ENCODE measurements at places on chromosomes 1 and 21.

DNA sequence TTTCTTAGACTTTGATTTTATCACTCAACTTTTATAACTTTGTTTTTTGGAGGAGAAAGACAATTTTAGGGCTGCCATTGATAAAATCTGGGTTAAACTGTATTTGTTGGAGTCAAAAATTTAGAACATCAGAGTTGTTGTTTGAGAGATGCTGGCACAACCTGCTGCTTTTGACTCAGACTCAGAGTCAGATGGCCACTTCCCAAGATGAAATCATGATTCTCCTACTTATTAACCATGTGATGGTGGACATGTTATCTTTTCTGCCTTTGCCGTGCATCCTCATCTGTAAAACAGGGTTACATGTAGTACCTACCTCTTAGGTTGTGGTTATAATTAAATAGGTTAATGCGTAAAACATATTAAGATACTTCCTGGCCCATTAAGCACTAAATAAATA, 71.2 kb downstream of the PLA2G4A start:
- no peak for DNase-seq

GRCh38 chr21:45887788-45888187, 93.8 kb upstream of the COL6A1 start:
- DNase-seq, result no peak

DNA sequence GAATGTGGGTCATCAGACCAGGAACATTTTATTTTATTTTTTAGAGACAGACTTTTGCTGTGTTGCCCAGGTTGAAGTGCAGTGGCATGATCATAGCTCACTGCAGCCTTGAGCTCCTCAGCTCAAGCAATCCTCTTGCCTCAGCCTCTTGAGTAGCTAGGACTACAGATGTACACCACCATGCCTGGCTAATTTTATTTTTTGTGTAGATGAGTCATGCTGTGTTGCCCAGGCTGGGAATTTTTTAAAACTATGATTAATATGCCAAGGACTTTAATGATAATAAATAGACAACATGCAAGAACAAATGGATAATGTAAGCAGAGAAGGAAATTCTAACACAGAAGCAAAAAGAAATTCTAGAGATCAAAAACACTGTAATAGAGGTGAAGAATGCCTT, 142.4 kb downstream of the AK5 start:
- DNase-seq, result no peak

DNA sequence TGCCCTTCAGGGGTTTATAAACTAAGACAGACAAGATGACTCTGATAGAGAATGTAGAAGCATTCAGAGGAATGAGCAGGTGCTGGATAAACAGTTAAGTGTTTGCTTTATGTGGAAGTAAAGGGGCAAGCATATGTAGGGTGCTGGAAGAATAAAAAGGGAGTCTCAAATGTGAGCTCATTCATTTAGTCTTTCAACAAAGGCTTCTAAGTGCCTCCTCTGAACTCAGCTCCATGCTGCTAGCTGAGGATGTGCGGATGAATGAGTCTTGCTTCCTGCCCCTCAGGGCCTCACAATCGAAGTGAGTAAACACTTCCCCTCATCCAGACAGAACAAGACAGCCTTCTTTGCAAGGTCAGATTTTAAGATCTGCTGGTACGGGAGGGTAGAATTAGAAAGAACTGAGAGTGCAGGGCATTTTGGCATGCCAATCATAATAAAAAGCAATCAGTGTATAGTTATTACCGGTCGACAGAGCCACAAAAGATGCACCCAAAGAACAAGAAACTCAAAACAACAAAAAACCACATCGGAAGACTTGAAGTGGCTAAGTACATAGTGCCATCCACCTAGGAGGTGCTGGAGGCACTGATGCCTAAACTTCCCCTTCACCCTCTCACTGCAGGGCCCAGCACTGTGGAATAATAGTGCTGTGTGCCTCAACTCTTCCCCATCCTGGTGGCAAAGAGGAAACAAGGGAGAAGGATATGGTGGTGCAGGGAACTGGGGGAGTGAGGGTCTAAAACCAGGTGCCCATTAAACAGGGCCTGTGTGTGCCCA, 69.8 kb downstream of the TNR start:
- no peak for DNase-seq

DNA sequence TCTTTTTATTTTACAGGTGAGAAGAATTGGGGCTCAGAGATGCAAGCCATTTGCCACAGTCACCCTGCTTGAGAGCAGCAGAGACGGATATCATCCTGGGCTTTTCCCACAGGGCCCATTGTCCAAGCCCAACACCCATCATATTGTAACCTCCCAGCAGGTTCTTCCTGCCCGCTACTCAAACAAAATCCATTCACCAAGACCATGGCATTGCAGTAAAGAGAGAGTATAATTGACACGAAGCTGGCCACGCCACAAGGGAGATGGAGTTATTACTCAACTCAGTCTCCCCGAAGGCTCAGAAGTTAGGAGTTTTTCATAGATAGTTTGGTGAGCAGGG, 60.9 kb upstream of the KLHDC7A start:
- DNase-seq, result no peak

DNA sequence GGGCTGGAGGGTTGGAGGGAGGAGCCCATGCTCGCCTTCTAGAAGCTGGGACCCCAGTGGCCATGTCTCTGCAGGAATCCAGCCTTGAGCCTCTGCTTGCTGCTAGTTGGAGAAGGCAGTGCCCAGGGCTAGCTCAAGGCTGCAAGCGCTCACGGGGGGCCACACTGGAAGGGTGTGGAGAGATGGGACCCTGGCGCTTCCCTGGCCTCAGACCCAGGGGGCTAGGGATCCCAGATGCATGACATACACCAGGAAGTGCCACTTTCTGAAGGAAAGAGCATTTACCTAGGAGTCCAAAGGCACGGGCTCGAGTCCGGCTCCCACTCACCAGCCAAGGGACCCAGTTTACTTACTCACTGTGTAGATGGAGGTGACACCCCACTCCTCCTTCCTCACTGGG, 32.6 kb downstream of the NENF start:
- DNase-seq, result no peak

- DNase-seq, result no peak
These were observed 60.1 kb upstream of the CYP2J2 start for GRCh38 chr1:59986516-59987310.

DNA sequence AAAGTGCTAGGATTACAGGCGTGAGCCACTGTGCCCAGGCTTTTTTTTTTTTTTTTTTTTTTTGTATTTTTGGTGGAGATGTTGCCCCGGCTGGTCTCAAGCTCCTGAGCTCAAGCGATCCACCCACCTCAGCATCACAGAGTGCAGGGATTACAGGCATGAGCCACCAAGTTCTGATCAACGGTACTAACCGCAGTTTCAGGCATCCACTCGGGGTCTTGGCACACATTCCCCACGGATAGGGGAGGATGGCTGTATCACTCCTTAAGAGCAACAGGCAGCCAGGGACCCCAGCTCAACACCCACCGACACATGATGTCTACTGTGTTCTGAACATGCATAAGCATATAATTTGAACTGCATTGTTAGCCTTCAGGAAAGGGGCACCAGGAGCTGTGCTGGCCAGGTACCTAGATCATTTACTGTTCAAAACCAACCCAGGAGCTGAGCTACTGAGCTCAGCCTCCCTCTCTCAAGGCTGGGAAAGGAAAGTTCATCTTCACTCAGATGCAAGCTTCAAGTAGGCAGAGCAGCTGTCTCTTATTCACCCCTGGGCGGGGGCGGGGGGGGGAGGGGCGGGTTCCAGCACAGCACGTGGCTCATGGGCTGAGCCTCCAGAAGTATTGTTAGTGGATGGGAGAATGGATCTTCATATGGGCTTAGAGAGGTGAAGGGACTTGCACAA, 24.7 kb downstream of the CAPZB start:
- no peak for DNase-seq

DNA sequence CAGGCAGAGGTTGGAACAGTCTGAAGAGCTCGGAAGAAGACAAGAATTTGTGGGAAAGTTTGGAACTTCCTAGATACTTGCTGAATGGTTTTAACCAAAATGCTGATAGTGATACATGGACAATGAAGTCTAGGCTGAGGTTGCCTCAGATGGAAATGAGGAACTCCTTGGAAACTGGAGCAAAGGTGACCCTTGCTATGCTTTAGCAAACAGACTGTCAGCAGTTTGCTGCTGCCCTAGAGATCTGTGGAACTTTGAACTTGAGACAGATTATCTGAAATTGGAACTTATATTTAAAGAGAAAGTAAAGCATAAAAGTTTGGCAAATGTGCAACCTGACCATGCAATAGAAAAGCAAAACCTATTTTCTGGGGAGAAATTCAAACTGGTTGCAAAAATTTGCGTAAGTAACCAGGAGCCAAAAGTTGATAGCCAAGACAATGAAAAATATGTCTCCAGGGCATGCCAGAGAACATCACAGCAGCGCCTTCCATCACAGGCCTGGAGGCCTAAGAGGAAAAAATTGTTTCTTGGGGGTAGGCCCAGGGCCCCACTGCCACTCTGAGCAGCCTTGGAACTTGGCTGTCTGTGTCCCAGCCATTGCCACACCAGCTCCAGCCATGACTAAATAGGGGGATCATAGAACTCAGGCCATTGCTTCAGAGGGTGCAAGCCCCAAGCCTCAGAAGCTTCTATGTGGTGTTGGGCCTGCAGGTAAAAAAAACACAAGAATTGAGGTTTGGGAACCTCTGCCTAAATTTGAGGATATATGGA, 675.3 kb downstream of the LTN1 start:
- no peak for DNase-seq

GRCh38 chr1:178921499-178921898, 50.6 kb upstream of the ANGPTL1 start:
- DNase-seq, result no peak

DNA sequence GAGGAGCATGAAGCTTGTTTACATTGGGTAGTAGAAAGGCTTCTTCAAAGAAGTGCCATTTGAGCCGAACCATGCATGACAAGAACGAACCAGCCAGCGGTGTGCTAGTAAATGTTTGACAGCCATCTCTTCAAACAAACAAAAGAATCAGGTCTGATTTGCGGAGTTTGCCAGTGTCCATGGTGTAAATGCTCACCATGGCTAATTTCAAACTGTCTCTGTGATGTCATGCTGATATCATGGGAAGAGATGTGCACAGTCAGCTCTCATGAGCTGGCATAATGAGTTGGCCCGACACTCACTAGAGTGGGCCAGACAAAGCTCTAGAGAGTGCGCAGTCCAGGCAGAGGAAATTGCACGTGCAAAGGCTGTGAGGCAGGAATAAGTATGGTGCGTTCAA, 101.1 kb downstream of the KAZN start:
- no peak for DNase-seq

DNA sequence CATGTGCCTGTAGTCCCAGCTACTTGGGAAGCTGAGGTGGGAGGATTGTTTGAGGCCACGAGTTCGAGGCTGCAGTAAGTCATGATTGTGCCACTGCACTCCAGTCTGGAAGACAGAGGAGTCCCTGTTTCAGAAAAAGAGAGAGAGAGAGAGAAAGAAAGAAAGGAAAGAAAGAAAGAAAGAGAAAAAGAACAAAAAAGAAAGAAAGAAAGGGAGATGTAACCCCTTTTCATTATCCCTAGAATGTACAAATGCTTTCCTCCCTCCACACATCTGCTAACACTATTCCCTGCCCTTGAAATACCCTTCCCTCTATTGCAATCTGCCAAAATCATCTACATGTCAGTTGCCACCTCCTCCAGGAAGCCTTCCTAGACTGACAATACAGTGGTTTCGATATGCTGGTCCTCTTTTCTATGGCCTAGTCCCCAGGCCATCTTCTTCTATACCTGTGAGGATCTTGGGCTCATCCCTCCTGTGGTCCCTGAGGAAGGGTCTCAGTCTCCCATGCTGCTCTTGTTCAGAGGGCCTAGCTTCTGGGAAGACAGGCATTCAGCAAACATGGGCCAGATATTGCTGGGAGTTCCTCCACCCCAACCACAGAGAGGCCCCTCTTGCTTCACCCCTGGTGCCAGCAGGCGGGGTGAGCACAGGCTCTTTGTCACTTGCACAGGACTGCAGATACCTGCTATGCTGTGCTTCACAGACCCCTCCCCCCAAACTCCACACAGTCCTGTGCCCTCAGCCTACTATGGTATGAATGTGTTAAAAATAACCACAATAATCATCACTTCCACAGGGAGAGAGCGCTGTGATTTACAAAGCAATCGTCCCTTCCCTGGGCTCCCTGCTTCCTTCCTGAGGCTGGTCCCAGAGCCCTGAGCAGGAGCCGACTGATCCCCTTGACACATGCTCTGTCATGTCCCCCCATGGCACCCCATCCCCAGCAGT, 14.1 kb downstream of the ADGRB2 start:
- DNase-seq, result no peak

GRCh38 chr21:14690886-14691285, 144.8 kb upstream of the SAMSN1 start:
- no peak for DNase-seq

- no peak for DNase-seq
These were observed 1.7 kb upstream of the KRTAP7-1 start for GRCh38 chr21:30831194-30831765.

DNA sequence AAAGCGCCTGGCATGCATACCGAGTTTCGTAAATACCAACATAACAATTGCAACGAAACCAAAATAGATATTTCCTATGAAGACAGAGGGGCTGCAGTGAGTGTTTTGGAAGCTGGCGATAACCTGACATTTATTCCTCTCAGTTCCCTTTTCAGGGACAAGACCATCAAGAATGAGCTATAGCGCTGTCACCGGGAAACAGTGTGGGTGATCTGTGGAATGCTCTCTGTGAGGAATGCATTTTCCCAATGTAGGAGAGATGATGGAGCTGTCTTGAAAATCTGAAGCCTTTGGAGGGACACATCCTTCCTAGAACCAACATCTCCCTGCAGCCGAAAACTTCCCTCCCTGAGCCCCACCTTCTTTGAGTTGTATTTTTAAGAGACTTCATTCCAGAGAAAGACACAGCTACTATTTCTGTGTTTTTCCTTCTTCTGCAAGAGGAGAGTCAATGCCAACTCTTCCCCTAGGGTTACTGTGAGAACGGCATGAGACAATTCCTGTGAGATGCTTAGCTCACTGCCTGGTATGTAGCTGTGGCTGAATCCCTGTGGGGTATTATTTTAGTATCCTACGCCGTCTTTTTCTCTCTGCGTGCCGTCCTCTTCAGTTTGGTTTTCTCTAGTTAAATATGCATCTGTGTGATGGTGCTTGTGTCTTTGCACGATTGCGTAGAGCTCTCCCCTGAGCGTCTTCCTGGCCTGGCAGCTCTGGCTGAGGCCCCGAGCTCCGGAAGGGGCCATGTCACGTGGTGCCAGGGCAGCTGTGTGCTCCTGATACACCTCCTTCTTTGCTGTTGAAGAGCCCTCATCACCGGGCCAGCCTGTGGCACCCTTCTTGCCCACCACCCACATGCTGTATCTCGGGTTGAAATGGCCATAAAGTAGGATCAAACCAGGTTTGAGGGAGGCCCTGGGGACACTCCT, 45.2 kb downstream of the AJAP1 start:
- DNase-seq, result no peak

GRCh38 chr21:29637134-29637533, 302.7 kb downstream of the GRIK1 start:
- no peak for DNase-seq

GRCh38 chr1:222124602-222125001, 382.7 kb upstream of the DUSP10 start:
- DNase-seq, result no peak

- DNase-seq, result no peak
These were observed 4.4 kb downstream of the CD53 start for GRCh38 chr1:110877364-110877763.

DNA sequence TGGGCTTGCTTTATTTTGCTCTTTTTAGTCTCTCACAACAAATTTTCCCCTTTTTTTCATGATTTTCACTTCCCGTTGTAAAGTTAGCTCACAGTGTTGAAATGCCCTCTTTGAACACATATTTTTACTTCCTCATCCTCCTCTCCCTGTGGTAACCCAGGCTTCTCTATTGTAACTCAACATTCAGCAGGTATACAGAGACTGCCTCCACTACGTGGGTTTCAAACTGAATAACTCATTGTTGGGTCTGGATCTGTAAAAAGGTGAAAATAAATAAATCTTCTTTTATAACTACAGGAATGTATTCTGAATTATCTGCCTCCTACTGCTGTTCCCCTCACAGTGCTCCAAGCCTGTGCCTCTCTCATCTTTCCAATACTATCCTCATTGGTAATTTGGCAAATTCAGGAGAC, 166.4 kb downstream of the RUNX1 start:
- peak; percentile 38 for DNase-seq

All from HS-27A (cell line).